ENCODE measurements at places on chromosomes 11 and 22.

DNA sequence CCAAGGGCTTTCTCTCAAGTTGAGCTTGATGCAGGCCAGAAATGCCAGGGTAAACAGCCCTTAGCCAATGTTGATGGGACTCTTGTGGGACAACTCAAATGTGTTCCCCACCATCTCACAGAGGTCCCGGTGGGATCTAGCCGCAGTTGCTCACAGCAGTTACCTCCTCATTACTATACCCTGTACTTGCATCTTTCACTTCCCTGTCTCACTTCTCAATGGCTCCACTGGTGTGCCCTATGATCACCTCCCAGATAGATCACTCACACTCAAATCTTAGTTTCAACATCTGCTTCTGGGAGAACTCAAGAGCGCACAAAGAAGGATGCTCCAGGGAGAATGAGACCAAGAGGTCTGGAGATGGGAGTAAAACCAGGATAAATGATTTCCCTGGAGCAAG, 47.0 kb downstream of the RCN1 start:
- DNase-seq, result no peak

GRCh38 chr11:64876229-64876750, 2.1 kb downstream of the EHD1 start:
- no peak for DNase-seq

GRCh38 chr11:114319716-114320328, 23.6 kb downstream of the NNMT start:
- DNase-seq, result no peak

- no peak for DNase-seq
Observed at GRCh38 chr22:37234736-37235711, 9.0 kb downstream of the RAC2 start.

DNA sequence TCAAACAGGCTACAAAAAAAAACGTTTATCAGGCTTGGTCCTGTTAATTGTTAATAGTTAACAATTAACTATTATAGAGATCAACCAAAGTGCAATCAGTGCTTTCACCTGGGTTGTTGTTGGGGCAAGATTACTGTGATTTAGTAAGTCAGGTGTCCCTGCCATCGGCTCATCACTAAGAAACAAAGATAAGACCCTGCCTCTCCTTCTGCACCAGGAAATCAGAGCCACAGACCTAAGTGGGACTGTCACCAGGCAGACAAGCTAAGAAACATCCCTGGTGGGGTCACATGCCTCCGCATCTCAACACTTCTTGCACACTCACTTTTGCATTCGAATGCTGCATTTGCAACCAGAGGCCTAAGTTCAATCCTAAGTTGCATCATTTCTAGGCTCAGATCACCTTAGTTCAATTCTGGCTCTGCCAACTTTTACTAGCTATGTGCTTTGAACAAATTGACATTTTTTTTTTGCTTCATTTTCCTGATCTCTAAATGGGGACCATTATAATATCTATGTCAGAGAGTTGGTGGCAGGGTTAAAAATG, 298.9 kb upstream of the B3GAT1 start:
- DNase-seq, result no peak

DNA sequence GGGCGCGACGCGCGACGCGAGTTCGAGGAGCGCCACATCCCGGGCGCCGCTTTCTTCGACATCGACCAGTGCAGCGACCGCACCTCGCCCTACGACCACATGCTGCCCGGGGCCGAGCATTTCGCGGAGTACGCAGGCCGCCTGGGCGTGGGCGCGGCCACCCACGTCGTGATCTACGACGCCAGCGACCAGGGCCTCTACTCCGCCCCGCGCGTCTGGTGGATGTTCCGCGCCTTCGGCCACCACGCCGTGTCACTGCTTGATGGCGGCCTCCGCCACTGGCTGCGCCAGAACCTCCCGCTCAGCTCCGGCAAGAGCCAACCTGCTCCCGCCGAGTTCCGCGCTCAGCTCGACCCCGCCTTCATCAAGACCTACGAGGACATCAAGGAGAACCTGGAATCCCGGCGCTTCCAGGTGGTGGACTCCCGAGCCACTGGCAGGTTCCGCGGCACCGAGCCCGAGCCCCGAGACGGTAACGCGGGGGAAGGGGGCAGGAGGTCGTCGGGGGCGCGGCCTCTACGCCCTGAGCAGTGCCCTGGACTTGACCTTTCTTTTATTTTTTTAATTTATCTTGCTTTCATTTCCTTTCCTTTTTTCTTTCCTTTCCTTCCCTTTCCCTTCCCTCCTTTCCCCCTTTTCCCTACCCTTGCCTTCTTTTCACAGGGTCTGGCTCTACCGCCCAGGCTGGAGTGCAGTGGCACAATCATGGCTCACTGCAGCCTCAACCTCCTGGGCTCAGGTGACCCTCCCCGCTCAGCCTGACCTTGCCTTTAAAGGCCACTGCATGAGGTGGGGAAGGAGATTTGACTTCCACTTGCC, 5.0 kb downstream of the MPST start:
- no peak for DNase-seq

DNA sequence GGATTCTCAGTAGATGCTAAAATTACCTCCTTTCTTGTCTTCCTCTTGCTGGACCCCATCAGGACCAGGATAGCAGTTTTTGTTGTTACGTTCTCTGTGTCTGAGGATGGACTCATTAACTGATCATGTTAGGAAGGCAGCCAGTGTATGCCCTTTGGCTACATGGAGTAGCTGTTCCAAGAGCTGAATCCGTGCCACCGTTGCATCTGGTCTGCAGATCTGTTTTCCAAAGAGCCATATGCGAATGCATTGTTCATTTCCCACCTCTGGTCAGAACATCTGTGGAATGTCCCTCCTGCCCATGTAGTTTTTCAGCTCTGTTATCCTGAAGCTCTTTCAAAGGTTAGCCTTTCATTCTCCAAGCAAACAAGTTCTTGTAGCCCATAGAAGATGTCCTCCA, 188.4 kb downstream of the SPON1 start:
- DNase-seq, result no peak

DNA sequence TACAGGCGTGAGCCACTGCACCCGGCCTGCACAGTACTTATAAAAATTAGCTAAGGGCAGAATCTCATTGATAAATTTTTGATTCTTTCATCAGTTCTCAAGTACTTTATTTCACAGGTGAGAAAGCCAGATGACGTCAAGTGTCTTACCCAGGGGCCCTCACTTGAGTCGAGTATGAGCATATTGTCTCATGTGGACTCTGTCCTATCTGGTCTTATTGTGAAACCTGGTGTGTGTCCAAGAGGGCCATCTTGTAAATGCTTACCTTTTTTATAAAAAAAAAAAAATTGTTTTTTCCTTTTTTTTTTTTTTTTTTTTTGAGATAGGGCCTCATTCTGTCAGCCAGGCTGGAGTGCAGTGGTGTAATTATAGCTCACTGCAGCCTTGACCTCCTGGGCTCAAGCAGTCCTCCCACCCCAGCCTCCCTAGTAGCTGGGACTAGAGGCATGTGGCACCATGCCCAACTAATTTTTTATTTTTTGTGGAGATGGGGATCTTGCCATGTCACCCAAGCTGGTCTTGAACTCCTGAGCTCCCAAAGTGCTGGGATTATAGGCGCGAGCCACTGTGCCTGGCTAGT, 6.0 kb downstream of the ACO2 start:
- DNase-seq, result no peak

- no peak for DNase-seq
Observed at GRCh38 chr11:111749646-111750045, 16.5 kb downstream of the PPP2R1B start.

GRCh38 chr22:40176921-40177737, 596 bp upstream of the TNRC6B start:
- DNase-seq, result no peak

DNA sequence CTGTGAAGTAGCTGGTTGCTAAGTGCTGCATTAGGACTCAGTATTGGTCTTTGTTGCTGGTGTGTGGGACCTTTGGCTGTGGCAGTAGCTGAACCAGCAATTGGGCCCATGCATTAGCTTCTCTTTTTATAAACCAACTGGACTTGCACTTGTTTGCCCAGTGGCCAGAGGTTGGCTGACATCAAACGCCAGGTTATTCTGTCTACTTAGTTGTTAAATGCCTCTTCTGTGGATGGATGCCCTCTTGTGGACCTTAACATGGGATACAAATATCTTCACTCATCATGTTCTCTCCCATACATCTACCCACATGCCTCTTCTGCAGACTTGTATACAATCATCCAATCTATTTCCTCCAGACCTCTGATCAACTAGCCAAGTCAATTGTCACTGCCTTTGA, 26.4 kb upstream of the ARHGAP20 start:
- DNase-seq, result no peak

DNA sequence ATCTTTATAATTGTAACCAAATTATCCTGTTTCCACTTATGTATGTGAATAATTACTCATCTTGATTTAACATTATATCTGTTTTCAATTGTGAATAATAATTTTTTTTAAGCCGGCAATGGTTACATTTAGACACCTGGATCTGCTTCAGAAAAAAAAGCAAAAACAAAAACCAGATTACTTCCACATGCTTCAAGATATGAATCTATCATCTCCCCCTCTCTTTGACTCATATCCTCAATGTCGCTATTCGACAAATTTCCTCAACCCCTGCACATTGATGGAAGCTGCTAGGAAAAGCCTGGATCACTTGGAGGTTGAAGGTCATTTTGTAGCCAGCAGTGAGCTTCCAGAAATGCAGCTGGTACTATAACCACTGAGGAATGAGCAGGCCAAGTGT, 42.7 kb downstream of the SLC1A2 start:
- no peak for DNase-seq

- no peak for DNase-seq
Observed at GRCh38 chr11:15236559-15236958, 121.8 kb downstream of the INSC start.

DNA sequence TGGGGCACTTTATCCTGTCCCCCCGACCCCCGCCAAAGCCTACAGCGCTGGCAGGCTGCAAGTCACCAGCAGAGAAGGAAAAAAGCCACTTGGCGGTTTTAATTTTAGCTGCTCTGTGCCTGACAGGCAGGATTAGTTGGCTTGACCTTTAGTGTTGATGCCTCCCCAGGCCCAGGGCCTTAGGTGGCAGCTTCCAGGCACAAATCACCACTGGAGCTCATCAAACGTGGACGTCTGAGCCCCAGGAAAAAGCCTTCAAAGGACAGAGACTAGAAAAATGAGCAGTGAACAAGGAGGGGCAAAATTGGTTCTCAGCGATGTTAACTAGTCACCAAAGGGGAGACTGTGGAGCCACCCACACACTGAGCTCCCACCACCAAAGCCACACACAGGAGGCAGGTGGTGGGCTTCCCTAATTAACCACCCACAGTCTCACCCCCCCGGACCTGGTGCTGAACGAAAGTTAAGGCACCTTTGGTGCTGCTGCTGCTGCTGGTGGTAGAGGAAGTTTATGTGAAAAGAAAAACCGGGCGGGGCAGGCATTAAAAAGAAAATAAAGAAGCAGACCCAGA, 4.4 kb upstream of the PYGM start:
- no peak for DNase-seq

- DNase-seq, result no peak
Observed at GRCh38 chr11:78931891-78932290, 357.2 kb upstream of the NARS2 start.

GRCh38 chr22:47929073-47929472, 1166.6 kb downstream of the TBC1D22A start:
- no peak for DNase-seq

DNA sequence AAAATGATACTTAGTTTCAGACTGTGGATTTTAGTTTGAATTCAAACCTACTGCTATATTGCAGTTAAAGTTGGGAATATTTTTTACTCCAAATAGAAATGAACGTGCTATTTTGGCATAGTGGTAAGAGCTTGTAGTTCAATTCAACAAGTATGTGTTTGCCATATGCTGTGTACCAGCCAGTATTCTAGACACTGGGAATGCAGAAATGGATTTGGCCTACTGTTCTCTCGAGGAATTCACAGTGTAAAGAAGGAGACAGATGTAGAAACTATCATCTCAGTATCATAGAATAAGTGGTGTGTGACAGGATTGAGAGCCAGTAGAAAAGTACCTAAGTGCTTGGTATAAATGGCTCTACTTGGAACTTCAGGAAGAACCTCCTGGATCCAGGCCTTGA, 80.4 kb downstream of the ATXN10 start:
- DNase-seq, result no peak

GRCh38 chr11:88424881-88425280, 87.3 kb upstream of the CTSC start:
- DNase-seq, result no peak

GRCh38 chr11:122348659-122349409, 232.8 kb upstream of the BLID start:
- DNase-seq, result no peak

GRCh38 chr11:134513585-134514120, 101.6 kb upstream of the B3GAT1 start:
- no peak for DNase-seq

DNA sequence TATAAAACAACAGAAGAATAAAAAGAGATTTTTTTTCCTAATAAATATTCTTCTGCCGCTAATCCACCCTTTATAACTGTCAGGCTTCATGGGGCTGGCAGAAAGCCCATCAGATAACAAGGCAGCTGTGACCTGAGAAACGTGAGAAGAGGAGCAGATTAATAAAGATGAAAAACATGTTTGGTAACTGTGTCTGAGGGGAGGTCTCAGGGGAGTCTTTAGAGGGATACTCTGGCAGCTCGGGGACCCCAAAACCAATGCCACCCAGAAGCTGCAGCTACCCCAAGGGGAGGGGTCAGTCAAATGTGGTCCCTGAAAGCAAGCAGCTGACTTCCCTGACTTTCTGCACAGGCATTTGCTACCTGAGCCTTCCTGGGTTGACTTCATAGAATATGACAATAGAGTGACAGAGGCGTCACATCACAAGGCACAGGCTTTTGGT, 48.4 kb upstream of the POU2AF1 start:
- no peak for DNase-seq

All from HuH-7 (cell line).